Activated B cell treated with CpG ODN at 0.5 μM for 24 hours (primary cell): ENCODE measurements at places on chromosomes 12 and 14.

GRCh38 chr14:54638135-54638446 is 71.2 kb downstream of the SAMD4A start:
- DNase-seq, result no peak

DNA sequence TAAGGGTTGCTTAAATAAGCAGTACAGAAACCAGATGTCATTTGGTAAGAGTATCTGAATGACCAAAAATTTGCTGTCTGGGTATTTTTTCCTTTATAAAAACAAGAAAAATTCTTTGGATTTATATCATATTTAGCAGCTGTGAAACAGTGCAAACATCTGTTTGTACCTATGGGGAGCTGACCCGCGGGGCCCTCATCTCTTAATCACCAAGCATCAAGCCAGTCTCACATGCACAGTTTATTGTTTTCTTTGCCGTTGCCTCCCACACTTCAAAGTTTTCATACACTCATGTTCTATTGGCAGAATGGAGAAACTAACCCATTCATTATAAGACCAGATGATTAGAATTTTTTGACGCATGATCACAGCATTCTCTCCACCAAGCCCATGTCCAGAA is 142.2 kb downstream of the BMP4 start:
- DNase-seq, result no peak

DNA sequence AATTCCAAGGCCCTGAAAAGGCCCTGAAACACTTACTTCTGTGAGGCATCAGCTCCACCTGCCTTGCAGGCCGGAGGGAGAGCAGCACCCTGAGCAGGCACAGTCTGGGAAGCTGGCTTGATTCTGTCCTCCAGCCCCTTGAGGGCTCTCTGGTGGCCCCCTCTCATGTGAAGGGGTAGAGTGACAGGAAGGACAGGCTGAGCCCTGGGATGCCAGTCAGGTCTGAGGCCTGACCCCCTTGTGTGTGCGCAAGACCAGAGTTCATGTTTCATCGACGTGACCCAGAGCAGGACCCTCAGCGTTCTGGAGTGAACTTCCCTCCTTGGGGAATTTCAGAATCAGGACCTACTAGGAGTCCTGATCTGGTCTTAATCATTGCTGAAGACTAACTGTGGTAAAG is 1.3 kb downstream of the RNASE8 start:
- no peak for DNase-seq

DNA sequence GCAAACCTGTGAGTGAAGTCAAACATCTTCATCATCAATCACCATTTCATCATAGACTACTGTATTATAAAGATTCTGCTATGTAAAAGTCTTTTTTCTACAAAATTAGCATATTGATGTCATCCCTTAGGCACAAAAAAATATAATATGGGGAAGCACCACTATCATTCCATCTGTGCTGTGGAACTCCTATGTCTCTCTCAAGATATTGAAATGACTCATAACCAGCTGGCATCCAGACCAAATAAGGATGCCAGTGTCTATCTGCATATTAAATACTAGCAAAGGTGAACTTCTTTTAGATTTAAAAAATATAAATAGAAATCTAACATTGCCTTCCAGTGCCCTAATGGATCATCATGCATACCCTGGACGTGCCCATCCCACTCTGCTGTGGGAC is 17.9 kb upstream of the DCAF5 start:
- DNase-seq, result no peak

DNA sequence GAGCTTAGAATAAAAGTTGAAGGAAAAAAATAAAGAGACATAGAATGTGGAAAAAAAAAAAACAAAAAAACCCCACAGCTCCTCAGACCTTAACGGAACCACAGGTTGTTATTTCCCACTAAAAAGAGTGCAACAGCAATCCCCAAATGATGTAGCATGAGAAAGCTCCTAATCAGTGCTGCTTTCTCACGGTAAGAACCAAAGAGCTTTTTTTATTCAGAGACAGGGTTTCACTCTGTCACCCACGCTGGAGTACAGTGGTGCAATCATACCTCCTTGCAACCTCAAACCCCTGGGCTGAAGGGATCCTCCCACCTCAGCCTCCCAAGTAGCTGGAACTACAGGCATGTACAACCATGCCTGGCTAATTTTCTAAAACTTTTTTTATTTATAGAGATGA is 13.3 kb downstream of the NDUFA12 start:
- DNase-seq, result no peak

DNA sequence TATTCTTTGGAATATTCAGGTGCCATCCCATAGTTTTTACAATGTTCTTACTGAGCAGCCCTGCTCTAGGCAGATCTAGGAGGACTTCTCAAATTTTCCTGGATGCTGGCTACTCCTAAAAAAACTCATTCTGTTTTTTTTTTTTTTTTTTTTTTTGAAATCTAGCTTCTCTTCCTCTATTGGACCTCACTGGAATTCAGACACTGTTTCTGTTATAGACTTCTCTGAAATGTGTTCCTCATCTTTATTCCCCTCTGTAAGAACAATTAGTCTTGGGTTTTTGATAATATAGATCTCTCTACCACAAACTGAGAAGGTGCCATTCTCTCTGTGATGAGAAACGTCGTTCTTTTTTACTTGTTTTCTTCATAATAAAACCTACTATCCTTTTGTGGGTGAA is 115.3 kb upstream of the CCND2 start:
- DNase-seq, result no peak

GRCh38 chr14:36478782-36479181 is 41.2 kb downstream of the NKX2-1 start:
- DNase-seq, result no peak
